ENCODE measurements at places on chromosomes 2 and 18.

- DNase-seq: no peak
These were observed 77.7 kb downstream of the GDF7 start for GRCh38 chr2:20744366-20745335.

DNA sequence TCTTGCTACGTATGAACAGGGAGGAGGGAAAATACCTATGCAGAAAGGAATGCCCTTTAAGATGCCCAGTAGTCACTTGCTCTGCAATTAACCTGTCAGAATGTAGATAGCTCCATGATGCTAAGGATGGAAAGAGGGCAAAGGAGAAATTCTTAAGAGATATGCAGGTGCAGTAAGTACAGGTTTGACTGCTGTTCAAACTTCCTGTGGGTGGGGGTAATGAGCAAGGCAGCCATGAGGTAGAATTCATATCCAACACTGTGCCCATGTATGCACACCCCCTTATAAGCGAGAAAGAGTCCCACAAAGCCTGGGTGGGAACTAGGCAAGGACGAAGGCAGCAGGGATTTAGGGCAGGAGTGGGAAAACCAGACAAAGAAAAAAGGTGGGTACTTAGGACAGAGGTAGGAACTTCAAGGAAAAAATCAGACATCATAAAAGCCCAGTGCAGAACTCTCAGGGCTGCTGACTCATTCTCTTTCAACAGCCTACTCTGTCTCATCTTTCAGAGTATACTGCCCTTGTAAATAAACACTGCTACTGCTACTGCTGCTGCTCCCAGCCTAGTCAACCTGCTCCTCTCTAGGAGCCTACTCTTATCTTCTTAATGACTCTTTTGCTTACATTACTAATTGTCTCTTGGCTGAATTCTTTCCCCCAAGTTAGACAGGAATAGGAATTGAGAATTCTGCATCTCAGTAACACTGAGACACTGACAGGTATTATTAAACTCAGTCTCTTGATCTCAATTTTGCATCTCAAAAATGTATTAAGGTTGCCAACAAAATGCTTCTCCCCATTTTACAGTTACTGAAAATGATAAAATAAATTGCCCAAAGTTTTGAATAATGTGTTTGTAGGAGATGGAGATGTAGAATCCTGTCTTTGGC is 189.0 kb downstream of the PTH2R start:
- DNase-seq: no peak

- no peak for DNase-seq
These were observed 41.4 kb downstream of the STARD6 start for GRCh38 chr18:54316071-54316820.

DNA sequence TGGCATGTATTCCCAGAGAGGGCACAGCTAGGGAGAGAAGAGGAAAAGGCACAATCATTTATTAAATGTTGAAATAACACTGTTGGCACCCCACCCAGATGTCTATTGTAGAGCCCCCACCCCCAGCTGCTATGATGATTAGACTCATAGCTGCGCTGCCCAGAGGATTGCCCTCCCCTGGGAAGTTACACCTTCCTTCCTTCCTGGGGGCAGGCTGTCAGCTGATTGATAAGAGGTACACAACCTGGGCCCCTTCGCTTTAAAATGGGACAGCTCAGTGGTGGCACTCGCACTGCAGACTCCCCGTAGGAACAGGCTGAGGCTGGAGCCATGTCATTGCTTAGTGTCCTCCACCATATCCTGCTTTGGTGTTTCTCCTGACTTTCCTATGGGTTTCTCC is 18.1 kb downstream of the TEX51 start:
- DNase-seq: no peak

GRCh38 chr2:164512871-164513270 is 108.4 kb downstream of the GRB14 start:
- no peak for DNase-seq

DNA sequence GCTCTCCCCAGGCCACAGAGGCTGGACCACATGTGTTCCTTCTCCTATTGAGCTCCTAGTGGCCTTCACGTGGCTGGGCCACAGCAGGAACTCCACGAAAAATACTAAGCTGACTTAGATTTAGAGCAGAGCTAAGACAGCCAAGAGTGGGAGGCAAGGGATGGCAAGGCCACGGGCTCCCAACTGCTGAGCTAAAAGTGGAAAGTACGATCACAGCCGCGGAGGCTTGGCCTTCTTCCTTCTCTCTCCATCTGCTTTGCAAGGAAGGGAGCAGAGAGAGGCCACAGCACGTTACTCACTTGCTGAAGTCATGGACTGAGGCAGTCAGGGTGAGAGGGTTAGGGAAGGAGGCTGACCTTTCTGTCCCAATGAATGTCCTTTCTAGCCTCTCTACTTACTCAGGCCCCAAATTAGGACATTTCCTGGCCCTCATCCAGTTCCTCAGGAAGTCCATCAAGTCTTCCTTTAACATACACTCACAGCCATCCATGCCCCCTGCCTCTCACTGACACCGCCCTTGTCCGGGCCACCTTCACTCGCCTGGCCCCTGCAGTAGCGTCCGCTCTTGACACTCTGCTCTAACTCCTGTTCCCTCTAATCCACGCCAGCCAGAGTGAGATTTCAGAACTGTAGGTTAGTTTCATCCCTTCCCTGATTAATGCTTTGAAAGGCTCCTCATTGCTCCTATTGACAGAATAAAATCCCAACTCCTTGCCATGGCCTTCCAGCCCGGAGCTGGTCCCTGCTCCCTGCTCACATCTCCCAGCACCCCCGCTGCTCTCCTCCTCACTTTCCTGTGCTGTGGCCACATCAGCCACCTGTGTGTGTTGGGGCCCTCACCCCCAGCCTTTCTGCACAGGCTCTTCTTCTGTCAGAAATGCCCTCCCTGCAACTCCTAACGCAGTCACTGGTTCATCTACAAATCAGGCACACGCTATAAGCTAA is 204.2 kb downstream of the CYP26B1 start:
- DNase-seq: no peak

DNA sequence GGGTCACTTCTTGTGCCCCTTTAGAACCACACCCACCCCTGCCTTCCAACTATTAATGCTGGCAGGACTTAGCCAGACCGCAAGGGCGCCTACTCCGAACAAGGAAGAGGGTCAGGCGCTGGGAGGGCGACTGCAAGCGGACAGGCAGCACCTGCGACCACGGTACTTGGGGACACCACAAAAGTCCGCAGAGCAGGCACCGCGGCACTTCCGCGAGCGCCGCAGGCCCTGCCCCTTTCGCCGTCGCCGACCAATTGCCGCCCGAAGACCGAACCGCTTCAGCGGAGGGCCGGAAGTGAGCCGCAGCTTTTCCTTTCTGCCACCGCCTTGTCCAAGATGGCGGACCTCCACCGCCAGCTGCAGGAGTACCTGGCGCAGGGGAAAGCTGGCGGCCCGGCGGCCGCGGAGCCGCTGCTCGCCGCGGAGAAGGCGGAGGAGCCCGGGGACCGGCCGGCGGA is at the start of gene SFT2D3:
Gene SFT2D3, plus strand, starts transcription at position 305 of the 458 bp plus-strand sequence. Its CDS starts 32 bp downstream, at position 337.
- DNase-seq: peak; percentile 39

DNA sequence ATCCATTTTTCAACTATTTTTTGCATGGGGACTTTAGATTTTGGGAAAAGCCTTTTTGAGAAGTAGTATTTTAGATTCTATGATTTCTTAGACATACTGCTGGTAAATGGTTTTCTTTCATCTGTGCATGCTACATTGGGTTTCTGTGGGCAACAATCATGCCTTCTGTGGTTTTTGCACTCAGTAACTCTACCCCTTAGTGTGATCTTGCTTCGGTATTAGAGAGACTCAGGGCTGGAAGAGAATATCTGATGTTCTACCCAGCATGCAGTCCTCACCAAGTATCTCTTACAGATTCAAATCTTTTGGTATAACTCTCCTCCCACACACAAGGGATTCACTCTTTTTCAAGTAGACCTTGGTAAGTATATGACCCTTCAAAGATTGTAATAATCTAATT is 183.0 kb downstream of the PMAIP1 start:
- no peak for DNase-seq

DNA sequence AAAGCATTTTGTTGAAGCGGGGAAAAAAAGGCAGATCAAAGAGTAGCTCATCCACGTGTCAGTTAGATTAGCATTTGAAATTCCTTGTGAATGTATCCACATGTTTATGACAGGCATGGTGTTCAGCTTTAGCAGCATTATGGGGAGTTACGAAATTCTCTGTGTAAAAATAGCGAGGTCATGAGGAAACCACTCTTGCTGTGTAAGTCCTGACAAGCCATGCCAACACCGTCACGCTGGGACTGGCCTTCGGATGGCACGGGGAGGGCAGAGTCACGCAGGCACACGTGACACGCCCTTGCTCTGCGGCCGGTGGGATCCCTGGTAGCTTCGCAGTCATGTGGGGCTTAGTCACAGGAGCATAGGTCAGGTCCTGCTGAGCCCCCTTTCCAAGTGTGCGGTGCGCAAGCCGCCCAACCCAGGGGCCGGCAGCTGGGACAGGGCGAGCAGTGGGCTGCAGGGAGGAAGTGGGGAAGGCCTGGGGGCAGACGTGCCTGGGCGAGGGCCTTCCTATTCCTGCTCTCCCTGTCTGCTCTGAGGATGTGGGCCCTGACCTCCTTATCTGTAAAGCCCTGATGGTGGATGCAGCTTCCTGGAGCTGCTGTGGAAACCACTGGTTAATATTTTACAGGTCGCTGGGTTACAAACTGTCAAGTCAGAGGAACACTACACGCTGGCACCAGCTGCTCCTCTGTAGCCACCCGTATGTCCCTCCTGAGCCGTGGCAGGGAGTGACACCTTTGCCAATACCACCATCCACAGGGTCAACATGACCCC is 18.0 kb downstream of the MBP start:
- DNase-seq: no peak

DNA sequence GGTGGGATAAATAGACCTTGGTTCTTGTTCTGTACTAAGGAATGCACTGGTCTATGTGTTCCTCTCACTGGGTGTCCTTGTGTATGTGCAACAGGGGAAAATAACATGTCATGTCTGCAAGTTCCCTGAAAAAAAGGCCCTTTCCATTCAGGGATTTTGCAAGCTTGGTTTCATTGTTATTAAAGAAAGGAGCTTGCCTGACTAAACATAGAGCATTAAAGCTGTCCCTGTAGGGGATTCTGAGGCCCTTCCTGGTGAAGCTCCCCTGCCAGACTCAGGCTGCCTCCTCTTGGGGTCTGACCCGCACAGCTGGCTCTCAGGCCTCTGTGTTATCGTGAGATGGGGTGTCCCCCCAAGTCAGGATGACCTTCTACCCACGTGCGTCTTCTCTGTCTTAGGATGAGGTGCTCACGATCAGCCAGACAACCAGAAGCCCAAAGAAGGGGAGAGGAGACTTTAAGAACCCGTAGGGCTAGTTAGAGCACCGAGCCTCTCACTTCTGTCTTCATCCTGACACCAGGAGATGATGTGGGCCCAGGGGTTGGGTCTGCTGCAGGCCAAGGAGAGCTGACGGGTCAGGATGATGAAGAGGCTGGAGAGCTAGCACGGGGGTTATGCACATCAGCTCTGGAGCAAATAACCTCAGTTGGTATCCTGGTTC is 21.2 kb downstream of the CAPG start:
- no peak for DNase-seq

GRCh38 chr18:378079-378478 is 110.2 kb upstream of the THOC1 start:
- DNase-seq: no peak

GRCh38 chr18:62877411-62878221 is 162.3 kb downstream of the PHLPP1 start:
- DNase-seq: no peak

DNA sequence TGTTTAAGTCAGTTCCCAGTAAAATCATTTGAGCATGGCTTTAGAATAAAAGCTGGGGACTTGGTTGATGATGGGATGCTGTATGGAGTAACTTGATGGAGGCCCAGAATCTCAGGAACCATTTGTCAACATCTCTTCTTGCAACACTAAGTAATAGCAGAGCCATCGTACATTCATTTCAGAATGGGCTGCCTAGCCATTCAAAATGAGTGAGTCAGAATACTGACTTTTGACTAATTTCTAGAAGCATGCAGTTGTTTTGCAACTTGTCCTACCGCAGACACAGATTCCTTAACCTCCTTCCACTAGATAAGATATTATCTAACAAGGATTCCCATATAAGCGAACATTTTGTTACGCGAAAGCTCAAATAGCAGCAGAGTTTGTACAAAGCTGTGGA is 229.5 kb downstream of the CNTNAP5 start:
- DNase-seq: no peak

- no peak for DNase-seq
These were observed 39.2 kb downstream of the CRIM1 start for GRCh38 chr2:36394804-36395203.

DNA sequence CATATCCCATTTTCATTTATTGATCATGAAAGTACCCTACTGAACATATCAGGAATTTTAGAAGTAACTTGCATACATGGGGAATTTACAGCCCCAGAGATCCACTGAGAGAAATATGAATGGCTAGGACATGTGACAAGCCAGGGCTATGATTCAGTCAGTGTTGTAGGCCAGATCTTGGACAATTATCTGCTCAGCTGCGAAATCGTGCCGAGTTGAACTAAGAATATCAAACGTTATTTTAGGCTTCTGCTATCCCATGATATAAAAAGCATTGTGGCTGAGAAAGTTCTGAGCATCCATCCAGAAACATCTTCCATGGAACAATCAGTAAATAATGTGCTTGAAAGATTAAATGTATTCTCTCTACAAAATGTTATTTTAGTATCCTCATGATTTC is 85.7 kb upstream of the UNC80 start:
- DNase-seq: no peak

DNA sequence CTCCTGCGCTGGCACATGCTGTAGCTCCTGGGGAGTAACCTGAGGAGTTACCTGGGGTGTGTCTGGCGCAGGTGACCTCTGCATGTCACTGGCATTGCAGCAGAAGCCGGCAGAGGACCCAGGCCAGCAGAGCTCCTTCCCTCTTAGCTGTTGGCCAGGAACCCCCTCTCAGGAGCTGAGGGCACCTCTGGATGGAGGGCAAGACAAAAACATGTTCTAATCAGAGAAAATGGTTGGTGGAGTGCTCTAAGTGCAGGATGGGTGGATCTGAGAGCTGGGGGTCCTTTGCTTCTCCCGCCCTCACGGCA is 44.9 kb upstream of the SNTG2 start:
- DNase-seq: no peak

- DNase-seq: no peak
These were observed 293.5 kb downstream of the SETBP1 start for GRCh38 chr18:44974174-44974573.

All from SK-N-MC (cell line).